ENCODE measurements at places on chromosomes 1 and 21.

GRCh38 chr21:45957981-45958600, 23.5 kb upstream of the COL6A1 start:
- DNase-seq = no peak

DNA sequence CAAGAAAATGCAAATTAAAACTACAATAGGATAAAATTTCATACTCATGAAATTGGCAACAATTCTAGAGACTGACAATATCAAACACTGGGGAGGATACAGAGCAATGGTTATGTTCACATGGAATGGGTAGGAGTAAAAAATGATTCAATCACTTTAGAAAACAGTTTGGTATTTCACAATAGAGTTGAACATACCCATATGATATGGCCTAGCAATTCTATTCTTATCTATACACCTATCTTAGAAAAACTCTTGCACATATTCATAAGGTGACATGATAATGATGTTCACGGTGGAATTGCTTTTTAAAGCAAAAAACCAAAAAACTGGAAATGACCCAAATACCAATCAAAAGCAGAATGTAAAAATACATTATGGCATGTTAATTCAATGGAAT, 28.7 kb downstream of the PHC2 start:
- DNase-seq = no peak

DNA sequence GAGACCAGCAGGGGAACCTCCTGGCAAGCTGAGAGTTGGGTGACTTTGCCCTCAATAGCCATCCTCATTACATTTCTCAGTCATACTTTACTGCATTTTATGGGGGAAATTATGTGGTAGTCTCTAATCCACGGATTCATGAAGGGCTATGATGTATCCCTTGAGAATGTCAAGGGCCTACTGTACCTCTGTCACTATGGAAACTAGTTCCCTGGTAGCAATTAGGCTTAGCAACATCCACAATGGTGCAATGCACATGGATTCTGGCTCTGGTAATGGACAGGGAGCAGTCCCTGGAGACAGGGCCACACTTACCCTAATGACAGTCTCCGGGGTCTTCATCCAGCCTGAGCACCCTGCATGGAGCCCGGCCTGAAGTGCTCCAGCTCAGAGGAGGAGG, 26.5 kb downstream of the LRRN2 start:
- no peak for DNase-seq

- no peak for DNase-seq
Observed at GRCh38 chr1:114342376-114342775, 168.6 kb downstream of the TRIM33 start.

GRCh38 chr1:26784023-26784871, 3.5 kb upstream of the PIGV start:
- DNase-seq = peak; percentile 57

GRCh38 chr1:172394141-172394751, 26.2 kb upstream of the C1orf105 start:
- DNase-seq = no peak

- DNase-seq = no peak
Observed at GRCh38 chr1:200240656-200241055, 169.2 kb downstream of the ZNF281 start.

GRCh38 chr1:151537112-151537511, 3.0 kb upstream of the TUFT1 start:
- DNase-seq = no peak

DNA sequence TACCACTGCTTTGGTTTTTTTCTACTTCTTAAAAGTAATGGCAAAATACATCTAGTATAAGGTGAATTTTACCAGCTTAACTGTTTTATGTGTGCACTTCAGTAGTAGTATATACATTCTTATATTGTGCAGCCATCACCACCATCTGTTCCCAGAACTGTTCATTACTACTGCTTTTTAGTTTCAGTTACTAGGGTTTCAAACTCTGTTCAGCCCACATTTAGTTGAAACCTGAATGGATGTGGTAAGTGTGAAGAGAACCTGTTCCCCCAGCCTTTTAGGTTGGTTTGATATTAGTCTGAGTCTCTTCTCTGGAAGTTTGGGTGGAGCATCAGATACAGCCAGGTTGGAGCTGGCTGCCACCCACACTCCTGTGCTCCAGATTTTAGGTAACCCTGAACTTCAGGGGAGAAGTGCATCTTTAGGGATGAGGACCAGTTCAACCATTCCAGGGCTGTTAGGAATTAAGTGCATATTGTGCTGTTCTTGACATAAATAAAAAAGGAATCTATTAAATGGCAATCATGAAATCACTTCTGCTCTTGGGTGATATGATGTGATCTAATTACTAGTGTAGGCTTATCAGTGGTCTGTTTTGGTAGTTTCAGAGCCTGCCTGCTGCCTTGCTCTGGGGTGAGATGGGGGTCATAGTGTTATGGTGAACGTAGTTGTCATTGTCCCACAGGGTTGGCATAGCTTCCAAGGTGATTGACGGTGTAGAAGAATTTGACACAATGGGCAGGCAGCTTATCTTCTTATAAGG, 32.1 kb downstream of the URB2 start:
- no peak for DNase-seq

DNA sequence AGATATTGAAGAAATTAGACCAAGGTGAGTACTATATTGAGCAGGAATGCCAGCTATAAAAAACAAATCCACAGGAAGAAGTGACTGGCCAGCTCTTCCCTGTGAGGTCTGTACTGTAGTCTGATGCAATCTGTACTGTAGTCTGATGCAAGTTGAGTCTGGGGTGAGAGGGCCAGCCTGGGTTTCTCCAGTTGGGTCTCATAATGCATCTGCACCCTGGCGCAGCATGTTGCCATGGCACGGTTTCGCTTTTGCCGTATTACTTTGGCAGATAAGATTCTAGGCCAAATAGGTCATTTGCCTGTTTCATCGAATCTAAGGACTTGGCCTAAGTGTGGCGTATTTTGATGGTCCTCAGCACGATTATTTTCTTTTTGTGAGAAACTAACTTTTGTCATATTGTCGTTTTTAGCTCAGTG, 24.4 kb upstream of the PGD start:
- DNase-seq = no peak

GRCh38 chr1:110440877-110441276, 10.1 kb upstream of the PROK1 start:
- no peak for DNase-seq

- no peak for DNase-seq
Observed at GRCh38 chr1:55140137-55140536, 75.0 kb downstream of the USP24 start.

DNA sequence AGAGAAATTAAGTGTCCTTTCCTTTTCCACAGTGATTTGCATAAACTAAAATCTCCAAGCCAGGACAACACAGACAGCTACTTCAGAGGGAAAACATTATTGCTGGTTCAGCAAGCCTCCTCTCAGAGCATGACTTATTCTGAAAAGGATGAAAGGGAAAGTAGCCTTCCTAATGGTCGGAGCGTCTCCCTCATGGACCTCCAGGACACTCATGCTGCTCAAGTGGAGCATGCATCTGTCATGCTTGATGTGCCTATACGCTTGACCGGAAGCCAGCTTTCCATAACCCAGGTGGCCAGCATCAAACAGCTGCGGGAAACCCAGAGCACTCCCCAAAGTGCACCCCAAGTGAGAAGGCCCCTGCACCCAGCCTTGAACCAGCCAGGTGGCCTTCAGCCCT, 39.1 kb downstream of the CLEC20A start:
- DNase-seq = no peak

DNA sequence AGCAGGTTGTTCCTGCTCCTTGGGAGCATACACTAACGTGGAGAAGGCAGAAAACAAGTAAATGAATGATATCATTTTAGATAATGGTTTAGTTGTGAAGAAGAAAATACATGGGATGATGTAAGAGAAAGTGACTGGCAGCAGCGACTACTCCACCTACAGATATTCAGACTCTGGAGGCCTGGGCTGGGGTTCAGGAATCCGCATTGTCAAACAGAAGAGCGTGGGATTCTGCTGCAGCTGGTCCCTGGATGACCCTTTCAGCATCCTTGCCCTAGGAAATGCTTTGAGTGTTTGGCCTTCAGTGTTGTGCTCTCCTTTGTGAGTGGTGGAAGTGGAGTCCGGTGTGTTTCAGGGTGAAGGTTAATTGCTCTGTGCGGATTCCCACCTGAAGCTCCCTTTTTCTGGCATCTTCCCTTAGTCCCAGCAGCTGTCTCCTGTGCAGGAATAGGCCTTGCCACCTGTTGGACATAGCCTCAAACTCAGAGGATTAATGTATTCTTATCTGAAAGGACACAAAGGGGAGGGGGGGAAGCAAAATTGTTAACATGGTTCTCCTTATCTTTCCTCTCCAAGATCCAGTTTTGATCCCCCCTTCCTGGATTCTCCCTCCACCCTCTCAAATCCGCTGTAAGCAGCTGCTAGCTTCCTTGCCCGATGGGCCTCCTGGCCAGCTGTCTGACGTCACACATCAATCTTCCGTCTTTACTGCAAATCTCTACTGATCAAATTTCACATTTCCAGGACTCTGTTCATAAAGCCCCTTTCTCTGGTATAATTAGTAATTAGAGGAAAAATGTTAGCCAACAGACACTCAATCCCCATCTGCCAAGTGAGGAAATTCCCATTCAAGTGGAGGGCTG, 68.3 kb upstream of the SPAG17 start:
- DNase-seq = no peak

DNA sequence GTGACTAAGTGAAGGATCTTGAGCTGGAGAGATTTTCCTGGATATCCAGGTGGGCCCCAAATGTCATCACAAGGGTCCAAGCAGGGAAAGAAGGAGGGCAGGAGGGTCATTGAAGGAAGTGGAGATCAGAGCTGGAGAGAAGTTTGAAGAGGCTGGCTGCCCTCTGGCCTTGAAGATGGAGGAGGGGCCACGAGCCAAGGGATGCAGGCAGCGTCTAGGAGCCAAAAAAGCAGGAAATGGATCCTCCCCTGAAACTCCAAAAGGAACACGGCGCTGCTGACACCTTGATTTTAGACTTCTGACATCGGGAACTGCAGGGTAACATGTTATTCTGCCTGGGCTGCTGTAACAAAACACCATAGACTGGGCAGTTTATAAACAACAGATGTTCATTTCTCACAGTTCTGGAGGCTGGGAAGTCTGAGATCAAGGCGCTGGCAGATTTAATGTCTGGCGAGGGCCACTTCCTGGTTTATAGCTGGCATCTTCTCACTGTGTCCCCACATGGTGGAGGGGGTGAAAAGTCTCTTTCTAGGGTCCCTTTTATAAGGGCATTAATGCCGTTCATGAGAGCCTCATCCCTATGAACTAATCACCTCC, 28.8 kb upstream of the ZBTB21 start:
- DNase-seq = no peak

DNA sequence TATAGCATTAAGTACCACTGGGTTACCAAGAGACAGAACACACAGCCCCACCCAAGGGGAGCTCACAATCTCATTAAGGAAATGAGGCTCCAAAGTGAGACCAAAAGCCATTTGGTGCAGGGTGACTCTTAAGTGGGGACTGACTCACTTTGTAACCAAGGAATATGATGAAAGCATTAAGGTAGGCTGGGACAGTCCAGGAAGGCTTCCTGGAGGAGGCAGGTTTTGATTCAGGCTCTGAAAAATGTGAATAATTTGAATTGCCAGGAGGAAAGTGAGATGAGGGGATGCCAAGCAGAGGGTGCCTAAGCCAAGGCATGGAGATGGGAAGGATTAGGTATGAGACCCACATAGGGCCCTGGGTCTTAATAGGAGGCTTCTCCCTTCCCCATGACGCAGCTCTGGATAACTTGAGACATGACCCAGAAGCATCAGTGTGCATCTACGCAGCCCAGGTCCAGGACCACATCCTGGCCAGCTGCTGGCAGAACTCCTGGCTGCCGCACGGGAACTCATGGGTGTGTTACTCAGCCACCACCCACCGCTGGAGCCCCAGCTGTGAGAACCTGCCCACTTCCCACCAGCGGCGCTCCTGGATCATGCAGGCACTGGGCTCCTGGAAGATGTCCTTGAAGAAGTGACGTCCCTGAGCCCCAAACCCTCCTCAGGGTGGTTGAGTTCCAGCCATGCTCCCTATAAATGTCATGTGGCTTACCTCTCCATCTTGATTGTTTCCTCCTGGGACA, 5.9 kb upstream of the TTC4 start:
- no peak for DNase-seq

DNA sequence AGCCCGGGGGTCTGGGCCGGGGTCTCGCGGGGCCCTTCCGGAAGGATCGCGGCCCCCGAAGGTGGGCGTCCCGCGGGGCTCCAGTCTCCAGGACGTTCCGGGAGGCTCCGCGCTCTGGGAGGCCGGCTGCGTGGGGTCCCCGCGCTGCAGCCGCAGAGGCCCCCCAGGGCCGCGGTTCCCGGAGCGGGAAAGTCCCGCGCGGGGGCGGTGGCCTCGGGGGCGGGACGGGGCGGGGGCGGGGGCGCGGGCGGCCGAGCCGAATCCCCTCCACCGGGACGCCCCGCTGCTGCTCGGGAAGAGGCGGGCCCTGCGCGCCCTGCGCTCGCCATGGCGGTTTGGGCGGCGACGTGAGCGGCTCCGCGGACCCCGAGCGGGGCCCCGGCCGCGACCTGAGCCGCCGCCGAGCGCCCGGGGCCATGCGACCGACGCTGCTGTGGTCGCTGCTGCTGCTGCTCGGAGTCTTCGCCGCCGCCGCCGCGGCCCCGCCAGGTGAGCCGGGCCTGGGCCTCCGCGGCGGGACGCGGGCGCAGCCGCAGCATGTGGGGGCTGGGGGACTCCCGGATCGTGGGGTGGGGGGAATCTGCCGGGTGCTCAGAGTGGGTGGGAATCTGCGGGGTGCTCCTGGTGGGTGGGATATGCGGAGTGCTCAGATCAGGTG, at the start of gene IFNGR2:
TSS of gene IFNGR2 (plus strand) at position 286 of the 658 bp plus-strand sequence. CDS start at position 417, 131 bp downstream.
- peak; percentile 82 for DNase-seq

DNA sequence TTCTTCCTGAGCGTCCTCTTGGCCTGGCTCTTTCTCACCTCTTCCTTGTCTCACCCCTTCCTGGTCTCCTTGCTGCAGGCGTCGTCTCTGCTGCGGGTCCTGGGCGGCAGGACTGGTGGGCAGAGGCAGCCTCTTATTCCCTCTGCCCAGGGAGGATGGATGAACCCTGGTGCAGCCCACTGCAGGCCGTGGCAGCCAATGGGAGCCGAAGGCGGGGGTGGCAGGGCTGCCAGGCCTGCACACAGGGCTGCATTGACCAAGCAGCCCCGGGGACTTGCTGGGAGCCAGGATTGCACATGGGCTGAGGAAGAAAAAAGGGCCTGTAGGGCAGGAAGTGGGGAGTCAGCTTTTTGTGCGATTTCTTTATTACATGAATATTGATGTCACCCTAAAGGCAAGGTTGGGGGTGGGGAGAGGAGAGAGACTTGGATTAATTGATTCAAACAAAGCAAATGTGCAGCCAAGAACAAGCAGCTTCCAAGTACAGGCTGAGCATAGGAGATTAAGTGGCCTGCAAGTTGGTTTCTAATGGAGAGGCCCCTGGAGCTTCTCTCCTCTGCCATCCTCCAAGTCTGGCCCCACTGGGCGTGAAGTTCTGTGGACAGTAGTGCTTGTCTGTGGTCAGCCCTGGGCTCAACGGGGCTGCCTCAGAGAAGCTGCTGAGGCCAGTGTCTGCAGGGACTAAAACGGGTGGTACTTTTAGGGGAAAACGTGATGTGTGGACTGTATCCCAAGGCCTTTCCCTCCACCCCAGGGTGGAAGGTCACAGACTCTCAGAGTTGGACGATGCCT, at the start of gene S100B:
TSS of gene S100B (minus strand) at position 108 of the 792 bp plus-strand sequence. CDS start 2,667 bp downstream, outside the sequence.
- DNase-seq = peak; percentile 72
